ENCODE measurements at places on chromosomes 2 and 18. TPM values are rescaled to one million over a fixed set of nuclear protein-coding genes. Genes with fewer than 3 reads are reported as not detected.

The DLX1 gene
- total RNA-seq = not detected

The LYG1 gene
- total RNA-seq = 1.3 TPM

The TMEM169 gene
- total RNA-seq = 0.53 TPM

The SAG gene
- total RNA-seq = 0.03 TPM

The ASB3 gene
- 34.3 TPM for total RNA-seq

DNA sequence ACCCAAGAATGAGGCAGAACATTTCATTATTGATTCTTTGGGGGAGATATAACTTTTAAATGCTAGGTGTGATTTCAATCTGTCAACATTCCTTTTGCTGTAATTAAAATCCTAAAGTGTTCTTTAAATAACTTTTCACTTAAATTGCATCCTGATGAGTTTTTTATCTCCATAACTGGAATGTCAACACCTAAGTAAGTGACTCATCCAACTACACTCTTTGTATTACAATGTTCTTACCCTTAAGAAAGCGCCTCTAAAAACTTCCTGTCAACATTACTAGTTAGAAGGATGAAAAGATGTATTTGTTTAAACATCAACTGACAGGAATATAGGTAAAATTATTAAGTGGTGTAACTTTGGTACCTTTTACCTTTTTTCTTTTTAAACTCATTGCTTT is 1657.0 kb downstream of the LRP1B start:
- no peaks in the 10 kb centered on the region for H3K36me3 ChIP-seq
- no peaks in the 10 kb centered on the region for H3K4me1 ChIP-seq
- no peak overlapping the region for H3K27ac ChIP-seq
- no peaks in the 10 kb centered on the region for H3K27me3 ChIP-seq

DNA sequence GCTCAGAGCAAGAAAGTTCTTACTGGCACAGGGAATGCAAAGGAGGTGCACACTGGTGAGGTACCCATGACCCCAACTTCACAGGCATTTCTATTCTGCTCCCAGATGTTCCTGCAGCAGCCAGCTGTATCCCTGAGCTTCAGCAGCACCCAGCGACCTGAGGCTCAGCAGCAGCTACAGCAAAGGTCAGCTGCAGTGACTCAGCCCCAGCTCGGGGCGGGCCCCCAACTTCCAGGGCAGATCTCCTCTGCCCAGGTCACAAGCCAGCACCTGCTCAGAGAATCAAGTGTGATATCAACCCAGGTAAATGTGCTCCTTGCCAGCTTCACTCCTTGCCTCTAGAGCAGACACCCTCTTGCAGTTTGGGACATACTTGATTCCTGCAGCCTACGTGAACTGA is 14.1 kb upstream of the RPL31 start:
- H3K27ac ChIP-seq = no peak overlapping the region
- no peaks in the 10 kb centered on the region for H3K27me3 ChIP-seq
- no peaks in the 10 kb centered on the region for H3K4me1 ChIP-seq
- DNase-seq = no peak
- H3K4me3 ChIP-seq = no peak overlapping the region
- no peaks in the 10 kb centered on the region for H3K36me3 ChIP-seq

DNA sequence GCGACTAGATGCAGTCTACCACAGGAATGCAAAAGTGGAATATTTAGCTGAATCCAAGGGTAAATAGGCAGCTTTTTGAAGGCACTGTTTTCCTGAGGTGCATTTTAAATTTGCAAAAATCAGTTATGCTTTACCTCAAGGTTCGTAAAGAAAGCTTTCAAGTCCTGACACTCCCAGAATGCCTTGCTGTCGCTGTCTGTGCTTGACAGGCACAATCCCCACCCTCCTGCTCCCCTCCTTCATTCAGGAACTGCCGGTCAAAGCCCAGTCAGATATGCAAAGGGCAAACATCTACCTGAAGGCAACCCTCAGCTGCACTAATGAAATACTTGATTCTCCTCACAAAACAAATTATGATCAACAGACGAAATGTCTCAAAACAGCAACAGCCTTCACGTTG is 97.4 kb upstream of the DDX18 start:
- no peaks in the 10 kb centered on the region for H3K4me1 ChIP-seq
- H3K27ac ChIP-seq = no peak overlapping the region
- DNase-seq = no peak
- no peaks in the 10 kb centered on the region for H3K36me3 ChIP-seq
- no peak overlapping the region for H3K4me3 ChIP-seq
- no peaks in the 10 kb centered on the region for H3K27me3 ChIP-seq

DNA sequence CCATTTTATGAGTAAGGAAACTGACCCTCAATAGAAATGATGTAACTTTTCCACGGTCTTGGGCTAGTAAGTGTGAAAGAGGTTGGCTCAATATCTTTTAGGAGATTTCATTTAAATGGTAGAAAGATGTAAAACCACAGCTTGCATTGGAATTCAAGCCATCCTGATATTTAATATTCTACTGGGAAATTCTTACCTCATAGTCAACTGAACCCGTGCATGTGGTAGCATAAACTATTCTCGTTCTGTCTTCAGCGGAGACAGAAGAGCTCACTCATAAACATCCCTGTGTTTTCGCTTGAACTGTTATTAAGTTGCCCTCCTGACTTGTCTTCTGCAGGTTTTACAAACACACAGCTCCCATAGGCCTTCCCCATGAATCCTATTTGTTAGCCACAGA is 8.5 kb upstream of the SPATS2L start:
- H3K36me3 ChIP-seq = no peaks in the 10 kb centered on the region
- no peak overlapping the region for H3K4me3 ChIP-seq
- H3K27me3 ChIP-seq = no peaks in the 10 kb centered on the region
- H3K27ac ChIP-seq = no peak overlapping the region
- H3K4me1 ChIP-seq = no peaks in the 10 kb centered on the region

DNA sequence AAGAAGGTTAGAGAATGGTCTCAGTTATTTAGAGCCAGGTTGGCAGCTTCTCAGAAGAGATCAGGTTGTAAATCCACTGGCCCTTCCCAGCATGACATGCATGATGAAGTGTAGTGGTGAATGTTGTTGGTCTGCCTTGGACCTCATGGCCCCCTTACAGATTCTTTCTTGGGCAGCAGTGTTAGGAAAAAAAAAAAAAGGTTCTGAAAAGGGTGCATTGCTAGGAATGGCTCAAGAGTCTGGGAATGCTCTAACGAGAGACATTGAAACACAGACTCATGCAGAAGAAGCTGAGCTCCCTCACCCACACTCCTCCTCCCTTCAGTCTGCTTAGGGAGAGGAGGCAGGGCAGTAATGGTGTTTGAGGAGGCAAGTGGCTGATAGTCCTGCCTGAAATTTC is 105.5 kb downstream of the POLE4 start:
- no peak for DNase-seq
- H3K36me3 ChIP-seq = no peaks in the 10 kb centered on the region
- no peak overlapping the region for H3K27ac ChIP-seq
- H3K27me3 ChIP-seq = no peaks in the 10 kb centered on the region
- H3K4me3 ChIP-seq = no peak overlapping the region
- H3K4me1 ChIP-seq = no peaks in the 10 kb centered on the region

DNA sequence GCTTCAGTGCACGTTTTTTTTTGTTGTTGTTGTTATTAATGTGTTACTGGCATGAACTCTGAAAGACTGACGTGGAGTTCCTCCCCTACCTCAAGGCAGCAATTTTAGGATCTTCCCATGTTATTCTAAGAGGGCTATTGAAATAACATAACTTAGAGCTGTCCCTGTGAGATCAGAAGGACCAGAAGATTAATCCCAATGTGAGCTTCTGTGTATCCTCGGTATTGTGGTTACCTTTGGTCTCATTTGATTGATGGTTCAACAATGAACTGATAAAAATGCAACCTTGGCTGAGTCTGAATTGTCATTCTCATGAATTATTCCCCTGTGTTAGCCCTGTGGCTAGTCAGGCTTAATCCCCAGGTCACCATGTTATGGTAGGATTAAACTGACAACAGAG is 394.1 kb downstream of the TRIB2 start:
- peaks cover 5% of the 10 kb centered on the region for H3K27me3 ChIP-seq
- H3K36me3 ChIP-seq = no peaks in the 10 kb centered on the region
- no peak overlapping the region for H3K27ac ChIP-seq

GRCh38 chr18:48851599-48851960 is 99.2 kb downstream of the SMAD7 start:
- H3K4me1 ChIP-seq = peaks cover 36% of the 10 kb centered on the region
- no peak for DNase-seq

DNA sequence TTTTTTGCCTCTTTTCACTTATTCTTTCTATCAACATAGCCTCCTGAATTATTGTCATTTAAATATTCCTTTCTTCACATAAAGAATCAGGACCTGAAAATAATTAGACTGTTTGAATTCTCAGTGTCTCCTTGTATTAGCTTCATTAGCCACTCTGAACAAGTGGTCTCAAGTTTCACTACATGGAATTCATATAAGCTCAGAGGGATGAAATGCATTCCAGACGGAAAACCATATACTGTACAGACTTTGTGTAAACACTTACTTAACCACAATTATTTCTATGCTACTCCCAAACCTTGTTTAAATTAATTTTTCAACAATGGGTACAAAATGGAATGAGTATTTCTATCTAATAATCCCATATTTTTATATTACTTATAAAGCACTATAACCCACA is 53.4 kb downstream of the CHN1 start:
- H3K4me1 ChIP-seq = no peaks in the 10 kb centered on the region
- no peak for DNase-seq
- H3K36me3 ChIP-seq = no peaks in the 10 kb centered on the region

GRCh38 chr2:48841126-48841525 is 85.6 kb upstream of the LHCGR start:
- no peak for DNase-seq
- H3K4me3 ChIP-seq = no peak overlapping the region
- no peaks in the 10 kb centered on the region for H3K4me1 ChIP-seq
- H3K36me3 ChIP-seq = no peaks in the 10 kb centered on the region

- H3K4me3 ChIP-seq = no peak overlapping the region
- DNase-seq = no peak
- no peaks in the 10 kb centered on the region for H3K27me3 ChIP-seq
These were observed 75.5 kb upstream of the ST8SIA3 start for GRCh38 chr18:57276829-57277228.

- H3K27me3 ChIP-seq = no peaks in the 10 kb centered on the region
- H3K36me3 ChIP-seq = no peaks in the 10 kb centered on the region
- DNase-seq = no peak
- no peak overlapping the region for H3K4me3 ChIP-seq
- no peaks in the 10 kb centered on the region for H3K4me1 ChIP-seq
These were observed 181.7 kb upstream of the CRIM1 start for GRCh38 chr2:36173760-36174404.

DNA sequence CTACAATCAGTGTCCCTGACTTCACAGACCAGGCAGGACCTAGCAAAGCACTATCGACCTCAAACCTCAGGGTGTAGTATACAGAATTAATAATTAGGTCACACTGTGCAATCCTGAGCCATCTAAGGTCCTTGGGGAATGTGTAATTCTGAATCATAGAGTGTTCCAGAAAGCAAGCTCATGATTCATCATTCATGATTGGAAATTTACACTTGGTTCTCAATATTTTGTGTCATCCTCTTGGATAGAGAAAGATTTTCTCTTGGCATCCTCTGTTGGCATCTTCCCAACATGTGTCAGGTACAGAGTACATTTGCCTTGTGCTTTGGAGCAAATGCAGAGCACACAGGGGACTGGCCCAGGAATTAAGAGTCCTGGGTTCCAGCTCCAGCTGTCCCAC is 245.0 kb upstream of the NT5C1B start:
- H3K27me3 ChIP-seq = no peaks in the 10 kb centered on the region
- H3K4me1 ChIP-seq = no peaks in the 10 kb centered on the region
- DNase-seq = no peak
- H3K27ac ChIP-seq = no peak overlapping the region
- H3K4me3 ChIP-seq = no peak overlapping the region
- no peaks in the 10 kb centered on the region for H3K36me3 ChIP-seq

- peaks cover 5% of the 10 kb centered on the region for H3K4me1 ChIP-seq
- H3K27me3 ChIP-seq = peaks cover 8% of the 10 kb centered on the region
- peak; percentile 32 for DNase-seq
- H3K27ac ChIP-seq = no peak overlapping the region
These were observed 17.4 kb downstream of the CIDEA start for GRCh38 chr18:12271376-12272235.

GRCh38 chr18:32358075-32358474 is 112.6 kb downstream of the GAREM1 start:
- no peak overlapping the region for H3K4me3 ChIP-seq
- DNase-seq = no peak
- H3K27me3 ChIP-seq = no peaks in the 10 kb centered on the region
- H3K36me3 ChIP-seq = no peaks in the 10 kb centered on the region
- no peak overlapping the region for H3K27ac ChIP-seq

DNA sequence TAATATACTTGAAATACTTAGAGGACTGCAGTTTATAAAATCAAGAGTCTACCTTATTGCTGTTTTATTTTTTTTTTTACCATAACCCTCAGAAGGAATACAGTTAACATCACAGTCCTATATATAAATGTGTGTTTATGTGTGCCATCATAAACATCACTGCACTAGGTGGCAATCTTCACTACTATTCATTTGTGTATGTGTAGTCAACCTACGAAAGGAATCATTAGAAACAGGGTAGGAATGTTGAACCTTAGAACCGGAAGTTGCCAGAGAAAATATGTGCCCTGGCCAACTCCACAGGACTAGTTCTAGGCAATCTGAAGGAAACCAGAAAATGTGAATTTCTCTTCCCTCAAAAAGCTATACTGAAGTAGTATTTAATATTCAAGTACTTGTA is 3.4 kb downstream of the GEN1 start:
- no peaks in the 10 kb centered on the region for H3K36me3 ChIP-seq
- H3K4me3 ChIP-seq = no peak overlapping the region
- no peak for DNase-seq
- H3K27me3 ChIP-seq = no peaks in the 10 kb centered on the region
- H3K4me1 ChIP-seq = peaks cover 11% of the 10 kb centered on the region

- no peak overlapping the region for H3K27ac ChIP-seq
- H3K4me3 ChIP-seq = no peak overlapping the region
- peaks cover 27% of the 10 kb centered on the region for H3K4me1 ChIP-seq
- peak; percentile 20 for DNase-seq
These were observed 24.3 kb upstream of the STAT1 start for GRCh38 chr2:191038241-191038725.

- H3K4me3 ChIP-seq = no peak overlapping the region
- no peak overlapping the region for H3K27ac ChIP-seq
- peaks cover 16% of the 10 kb centered on the region for H3K4me1 ChIP-seq
- no peaks in the 10 kb centered on the region for H3K27me3 ChIP-seq
- no peak for DNase-seq
These were observed 5.3 kb downstream of the AGFG1 start for GRCh38 chr2:227477291-227477690.

Measured in CD4-positive, alpha-beta T cell (primary cell).